ENCODE measurements at places on chromosomes 3 and 15.

- DNase-seq = no peak
Observed at GRCh38 chr3:78497767-78498166, 1270.0 kb downstream of the ROBO1 start.

GRCh38 chr15:66907826-66908743 is 157.3 kb upstream of the SMAD3 start:
- no peak for DNase-seq

DNA sequence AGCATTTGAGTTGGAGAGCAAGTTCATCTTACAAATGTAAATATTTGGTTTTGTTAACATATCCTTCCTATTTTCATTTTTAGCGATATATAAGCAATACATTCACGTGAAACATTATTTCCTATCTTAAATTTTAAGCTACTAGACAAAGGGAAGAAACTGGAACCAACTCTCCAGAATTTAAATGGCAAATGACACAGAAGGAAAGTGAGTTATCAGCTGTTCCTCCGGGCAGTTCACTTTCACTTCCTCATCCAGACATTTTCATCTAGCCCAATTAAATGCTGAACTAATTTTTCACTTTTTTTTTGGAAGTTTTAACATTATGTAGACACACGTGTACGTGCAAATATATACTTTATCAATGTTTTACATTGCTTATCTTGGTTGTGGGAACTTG is 58.7 kb downstream of the MORC1 start:
- DNase-seq = no peak

GRCh38 chr3:74621581-74621980 is 7.1 kb upstream of the CNTN3 start:
- DNase-seq = no peak

- no peak for DNase-seq
Observed at GRCh38 chr3:65020281-65021160, 332.7 kb upstream of the ADAMTS9 start.

GRCh38 chr3:33936921-33937525 is 138.6 kb downstream of the PDCD6IP start:
- no peak for DNase-seq

- DNase-seq = no peak
Observed at GRCh38 chr3:194346621-194347020, 4.5 kb downstream of the CPN2 start.

GRCh38 chr3:125418306-125418705 is 43.2 kb upstream of the ZNF148 start:
- DNase-seq = no peak

DNA sequence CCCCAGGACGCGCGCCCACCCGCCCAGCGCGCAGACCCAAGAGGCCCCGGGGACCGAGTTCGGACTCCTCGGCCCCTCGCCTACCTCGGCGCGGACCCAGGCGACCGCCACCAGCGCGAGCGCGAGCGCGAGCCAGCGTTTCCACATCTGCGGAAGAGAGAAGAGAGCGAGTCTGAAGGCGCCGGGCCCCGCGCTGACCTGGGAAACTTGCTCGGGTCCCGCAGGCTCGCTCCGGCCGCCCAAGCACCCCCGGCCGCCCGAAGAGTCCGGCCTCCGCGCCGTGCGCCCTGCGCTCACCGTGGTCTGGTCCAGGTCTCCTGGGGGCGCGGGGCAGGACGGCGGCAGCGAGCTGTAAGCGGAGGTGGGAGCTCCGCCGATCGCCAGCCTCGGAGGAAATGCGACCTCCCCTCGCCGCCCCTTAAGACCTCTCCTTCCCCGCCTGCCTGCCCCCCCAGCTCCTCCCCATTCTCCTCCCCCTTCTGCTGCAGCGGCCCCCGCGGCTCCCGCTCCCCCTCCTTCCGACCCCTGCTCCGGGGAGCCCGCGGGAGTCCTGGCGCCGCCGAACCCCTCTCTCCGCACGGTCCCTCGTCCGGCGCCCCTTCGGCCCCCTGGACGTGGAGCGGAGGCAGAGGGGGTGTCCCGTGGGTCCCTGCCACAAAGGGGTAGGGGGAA is at the start of gene FSTL1:
FSTL1 (minus strand) TSS at position 393 of the 672 bp plus-strand sequence; CDS start at position 147, 246 bp downstream.
- DNase-seq = no peak

DNA sequence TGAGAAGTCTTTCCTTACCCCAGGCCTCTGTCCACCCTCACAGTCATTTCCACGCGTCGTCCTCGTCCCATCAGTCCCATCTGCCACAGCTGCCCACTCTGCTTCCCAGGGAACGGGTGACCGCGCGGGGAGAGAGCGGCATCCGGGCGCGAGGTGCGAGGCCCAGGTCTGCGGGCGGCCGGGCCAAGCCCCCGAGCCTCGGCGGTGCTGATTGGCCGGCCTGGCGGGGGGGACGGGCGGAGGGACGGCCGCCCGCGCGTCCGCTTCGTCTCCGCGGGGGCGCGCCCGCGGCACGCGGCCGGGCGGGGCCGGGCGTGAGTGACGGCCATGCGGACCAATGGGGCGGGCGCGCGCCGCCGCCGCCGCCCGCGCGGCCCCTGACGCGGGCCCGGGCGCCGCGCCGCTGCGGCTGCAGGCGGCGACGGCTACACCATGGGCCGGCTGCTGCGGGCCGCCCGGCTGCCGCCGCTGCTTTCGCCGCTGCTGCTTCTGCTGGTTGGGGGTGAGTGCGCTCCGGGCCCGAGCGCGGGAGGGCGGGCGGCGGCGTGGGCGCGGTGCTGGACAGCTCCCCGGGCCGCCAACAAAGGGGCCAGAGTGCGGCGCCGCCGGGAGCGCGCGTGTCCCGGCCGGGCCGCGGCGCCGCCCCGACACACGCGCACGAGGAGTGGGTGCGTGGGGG is at the start of gene PODXL2:
PODXL2 (plus strand) TSS at position 398 of the 679 bp plus-strand sequence; CDS start at position 433, 35 bp downstream.
- no peak for DNase-seq

GRCh38 chr3:134029256-134029733 is 430 bp downstream of the SLCO2A1 start:
- no peak for DNase-seq

DNA sequence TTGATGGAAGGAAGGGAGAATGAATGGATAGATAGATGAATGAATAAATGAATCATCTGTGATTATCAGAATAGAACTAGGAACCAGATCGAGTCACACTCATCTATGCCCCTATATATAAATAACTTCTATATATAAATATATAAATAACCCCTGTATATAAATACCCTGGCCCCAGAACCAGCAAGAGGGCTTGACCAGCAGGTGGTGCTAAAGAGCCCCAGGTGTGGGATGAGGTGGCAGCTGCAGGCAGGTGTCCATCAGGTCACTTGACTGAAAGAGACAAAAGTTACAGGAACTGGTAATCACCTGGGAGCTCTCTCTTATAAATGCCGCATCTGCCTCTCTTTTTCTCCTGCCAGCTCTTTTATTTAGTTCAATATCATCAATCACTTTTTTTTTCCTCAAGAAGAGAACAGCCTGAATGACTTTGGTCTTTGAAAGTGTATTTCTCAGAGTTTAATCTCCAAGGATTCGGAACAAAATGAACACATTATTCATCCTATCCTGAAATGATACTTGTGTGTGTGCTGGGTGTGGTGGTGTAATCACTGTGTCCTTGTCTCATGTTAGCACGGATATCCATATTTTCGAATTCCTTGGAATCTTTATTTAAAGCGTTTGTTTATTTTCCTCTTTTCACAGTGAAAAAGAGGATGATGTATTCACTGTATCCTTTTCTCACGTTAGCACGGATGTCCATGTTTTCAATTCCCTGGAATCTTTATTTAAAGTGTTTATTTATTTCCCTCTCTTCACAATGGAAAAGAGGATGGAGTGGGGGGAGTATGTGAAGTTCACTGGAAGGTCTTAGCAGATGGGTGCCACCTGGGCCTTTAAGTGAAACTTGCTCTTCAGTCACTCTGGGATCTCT is 35.4 kb upstream of the ATG7 start:
- peak; percentile 50 for DNase-seq

- no peak for DNase-seq
Observed at GRCh38 chr3:155053756-155054155, 26.4 kb upstream of the MME start.

DNA sequence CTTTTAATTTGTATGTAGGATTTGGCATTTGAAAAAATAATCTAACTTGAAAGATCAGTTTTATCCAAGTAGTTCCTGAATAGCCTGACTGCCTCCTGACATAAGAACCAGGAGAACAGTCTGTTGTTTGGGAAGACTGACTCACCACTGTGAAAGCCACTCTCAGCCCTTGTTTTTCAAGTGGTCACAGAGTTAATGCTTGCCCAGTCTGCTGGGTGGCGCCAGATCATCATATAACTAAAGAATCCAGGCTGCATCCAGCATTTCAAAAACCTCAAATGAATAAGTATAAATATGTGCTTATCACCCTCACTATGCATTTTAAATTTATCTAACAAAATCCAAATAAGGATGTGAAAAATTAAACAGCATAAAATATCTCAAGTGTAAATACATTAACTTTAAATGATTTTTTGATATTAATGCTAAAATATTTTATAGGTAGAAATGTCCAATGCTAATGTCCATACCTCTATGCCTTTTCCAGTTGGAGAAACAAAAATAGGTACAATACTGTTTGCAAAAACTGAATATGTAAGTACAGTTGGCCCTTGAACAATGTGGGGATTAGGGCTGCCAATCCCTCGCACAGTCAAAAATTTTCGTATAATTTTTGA is 26.9 kb upstream of the ZBBX start:
- no peak for DNase-seq

DNA sequence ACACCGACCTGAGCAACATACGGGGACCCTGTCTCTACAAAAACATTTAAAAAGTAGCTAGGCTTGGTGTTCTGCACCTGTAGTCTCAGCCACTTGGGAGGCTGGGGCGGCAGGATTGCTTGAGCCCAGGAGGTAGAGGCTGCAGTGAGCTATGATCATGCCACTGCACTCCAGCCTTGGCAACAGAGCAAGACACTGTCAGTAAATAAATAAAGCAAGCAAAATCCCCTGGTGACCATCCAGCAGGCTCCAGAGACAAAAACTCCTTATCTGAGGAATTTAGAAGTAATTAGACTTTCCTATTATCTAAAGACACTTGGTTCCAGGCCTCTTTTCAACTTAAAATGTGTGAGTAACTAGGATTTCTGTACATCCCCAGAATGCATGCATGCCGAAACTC is 29.5 kb upstream of the ZNF774 start:
- DNase-seq = no peak

- no peak for DNase-seq
Observed at GRCh38 chr3:101867511-101867910, 18.2 kb downstream of the NFKBIZ start.

DNA sequence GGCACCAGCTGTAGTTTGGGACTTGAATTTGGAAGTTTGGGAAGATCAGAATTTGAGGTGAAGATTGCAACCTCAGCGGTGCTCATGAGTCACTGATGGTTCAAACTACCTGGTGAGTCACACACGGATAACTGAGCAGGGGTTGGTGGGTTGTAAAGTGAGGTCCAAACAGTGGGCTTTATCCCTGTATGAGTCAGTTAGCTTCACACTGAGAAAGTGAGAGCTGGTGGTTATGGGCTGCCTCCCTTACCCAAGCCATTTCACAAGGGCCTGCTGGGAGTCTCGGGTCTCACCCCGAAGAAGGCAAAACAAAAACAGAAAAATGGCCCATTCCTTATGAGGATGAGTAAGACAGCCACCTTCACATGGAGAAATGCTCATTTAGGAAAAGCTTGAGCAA is 77.0 kb downstream of the ITGA11 start:
- no peak for DNase-seq

DNA sequence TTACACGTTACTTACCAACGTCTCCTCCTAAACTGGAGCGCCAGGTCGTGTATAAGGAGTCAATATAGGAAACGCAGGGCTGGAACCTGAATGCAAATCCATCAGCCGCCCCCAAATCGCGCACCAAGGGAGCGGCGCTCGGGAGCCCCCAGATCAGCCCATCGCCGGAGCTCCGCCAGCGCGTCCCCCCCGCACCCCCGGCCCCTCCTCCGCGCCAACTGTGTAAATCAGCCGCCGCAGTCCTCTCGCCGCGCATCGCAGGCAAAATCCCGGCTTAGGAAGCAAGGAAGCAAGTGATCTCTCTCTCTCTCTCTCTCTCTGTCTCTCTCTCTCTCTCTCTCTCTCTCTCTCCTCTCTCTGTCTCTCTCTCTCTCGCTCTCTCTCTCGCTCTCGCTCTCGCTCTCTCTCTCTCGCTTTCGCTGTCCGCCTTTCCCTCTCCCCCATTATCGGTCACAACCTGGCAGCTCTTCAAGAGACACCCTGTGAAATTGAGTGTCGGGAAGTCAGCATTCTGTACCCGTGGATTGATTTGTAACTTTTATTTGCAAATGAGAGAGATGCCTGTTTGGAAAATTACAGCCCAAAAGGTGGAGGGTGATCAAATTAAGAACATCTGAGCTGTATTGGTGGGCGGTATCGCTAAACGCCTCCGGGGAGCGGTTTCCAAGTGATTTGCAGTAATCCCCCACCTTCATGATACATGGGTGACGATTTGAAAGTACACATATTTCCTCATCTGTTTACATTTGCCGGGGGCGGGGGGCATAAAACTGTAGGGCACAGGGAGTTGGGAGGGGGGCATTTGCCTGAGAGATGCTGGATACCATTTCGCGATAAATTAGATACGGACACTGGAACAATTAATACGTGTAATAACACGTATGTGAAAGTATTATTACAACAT is 645 bp upstream of the SLITRK3 start:
- DNase-seq = peak; percentile 17

GRCh38 chr3:192284443-192285072 is 442.8 kb downstream of the FGF12 start:
- DNase-seq = no peak

DNA sequence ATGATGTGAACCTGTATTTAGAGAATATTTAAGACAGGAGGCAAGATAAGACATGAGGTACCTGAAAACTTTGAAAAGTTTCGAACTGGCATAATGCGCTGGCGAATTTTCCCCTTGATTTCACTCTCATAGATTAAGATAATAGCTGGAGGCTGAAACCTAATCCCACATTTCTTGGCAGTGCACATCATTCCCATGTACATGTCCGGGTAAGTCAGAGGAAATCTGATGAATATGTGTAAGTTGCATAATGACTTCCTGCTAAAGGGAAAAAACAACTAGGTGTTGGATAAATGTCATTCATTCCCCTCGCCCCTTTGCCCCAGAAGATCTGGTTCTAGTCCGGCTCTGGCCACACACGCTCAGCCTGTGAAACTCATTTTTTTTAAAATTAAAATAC is 3.6 kb downstream of the CEP19 start:
- no peak for DNase-seq

- no peak for DNase-seq
Observed at GRCh38 chr15:63126726-63127125, 5.1 kb downstream of the LACTB start.

Data from NCI-H748 treated with DMSO at 0.1 percent for 48 hours (cell line).